ENCODE measurements at places on chromosomes 11 and 22.

DNA sequence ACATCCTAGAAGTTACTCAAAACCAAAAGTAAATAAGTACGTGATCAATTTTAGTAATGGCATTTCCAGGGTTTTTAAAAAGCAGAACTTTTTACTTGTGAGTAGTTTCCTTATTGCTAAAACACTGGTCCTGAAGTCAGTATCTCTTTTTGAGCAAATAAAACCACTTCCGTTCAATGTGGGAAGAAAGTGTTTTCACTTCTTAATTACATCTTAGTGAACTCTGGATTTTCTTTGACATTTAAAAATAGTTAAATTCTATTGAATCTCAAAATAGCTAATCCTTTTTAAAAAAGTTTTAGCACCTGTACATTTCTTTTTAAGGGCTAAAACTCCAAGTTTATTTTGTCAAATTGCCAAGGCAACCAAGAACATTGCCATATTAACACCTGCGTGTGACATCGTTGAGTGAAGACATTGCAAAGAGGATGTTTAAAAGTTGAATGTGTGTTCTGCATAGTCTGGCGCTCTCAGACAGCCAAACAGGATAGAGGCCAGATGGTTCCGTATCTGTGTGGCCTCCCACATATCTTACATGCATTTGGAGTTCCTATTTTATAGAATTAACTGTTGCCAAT lies 17.2 kb upstream of the OR5B21 start:
- peak; percentile 56 for DNase-seq

GRCh38 chr11:112877581-112877980 lies 83.6 kb upstream of the NCAM1 start:
- DNase-seq: no peak

GRCh38 chr11:2837096-2837601 lies 48.4 kb downstream of the CDKN1C start:
- peak; percentile 38 for DNase-seq

GRCh38 chr22:30348809-30349208 lies 7.9 kb downstream of the SF3A1 start:
- DNase-seq: no peak

- no peak for DNase-seq
These were observed 9.3 kb upstream of the MRGPRD start for GRCh38 chr11:68989936-68990606.

DNA sequence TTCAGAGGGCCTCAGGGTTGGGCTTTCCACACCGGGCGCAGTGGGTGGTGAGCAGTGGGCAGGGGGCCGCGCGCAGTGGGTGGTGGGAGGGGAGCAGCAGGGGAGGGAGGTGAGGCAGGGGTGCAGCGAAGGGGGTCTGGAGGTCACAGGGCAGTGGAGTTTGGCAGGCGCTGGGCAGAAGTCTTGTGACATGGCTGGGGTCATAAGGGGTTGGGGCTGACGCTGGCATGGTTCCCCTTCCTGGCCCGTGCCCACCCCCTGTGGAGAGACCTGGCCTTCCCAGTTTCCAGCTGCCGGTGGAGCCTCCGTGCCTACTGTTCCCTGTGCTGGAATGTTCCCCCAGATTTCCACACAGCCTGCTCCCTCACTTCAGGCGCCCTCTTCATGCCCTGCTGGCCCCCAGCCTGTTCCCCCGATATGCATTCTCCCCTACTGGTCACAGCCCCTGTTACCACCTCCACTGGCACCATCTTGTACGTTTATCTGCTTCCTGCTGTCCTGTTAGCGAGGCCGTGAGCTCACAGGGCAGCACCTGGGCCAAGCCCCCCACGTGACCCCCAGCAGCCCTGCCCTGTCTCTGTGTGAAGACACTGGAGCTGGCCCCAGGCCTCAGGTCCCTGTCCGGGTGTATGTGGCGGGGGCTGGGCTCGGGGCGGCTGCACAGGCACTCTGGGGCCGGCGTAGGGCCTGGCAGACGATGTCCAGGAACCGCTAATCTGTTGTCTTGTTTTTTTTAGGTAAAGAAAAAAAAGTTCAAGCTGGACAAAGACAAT lies 111.6 kb downstream of the KCNQ1OT1 start:
- DNase-seq: no peak

DNA sequence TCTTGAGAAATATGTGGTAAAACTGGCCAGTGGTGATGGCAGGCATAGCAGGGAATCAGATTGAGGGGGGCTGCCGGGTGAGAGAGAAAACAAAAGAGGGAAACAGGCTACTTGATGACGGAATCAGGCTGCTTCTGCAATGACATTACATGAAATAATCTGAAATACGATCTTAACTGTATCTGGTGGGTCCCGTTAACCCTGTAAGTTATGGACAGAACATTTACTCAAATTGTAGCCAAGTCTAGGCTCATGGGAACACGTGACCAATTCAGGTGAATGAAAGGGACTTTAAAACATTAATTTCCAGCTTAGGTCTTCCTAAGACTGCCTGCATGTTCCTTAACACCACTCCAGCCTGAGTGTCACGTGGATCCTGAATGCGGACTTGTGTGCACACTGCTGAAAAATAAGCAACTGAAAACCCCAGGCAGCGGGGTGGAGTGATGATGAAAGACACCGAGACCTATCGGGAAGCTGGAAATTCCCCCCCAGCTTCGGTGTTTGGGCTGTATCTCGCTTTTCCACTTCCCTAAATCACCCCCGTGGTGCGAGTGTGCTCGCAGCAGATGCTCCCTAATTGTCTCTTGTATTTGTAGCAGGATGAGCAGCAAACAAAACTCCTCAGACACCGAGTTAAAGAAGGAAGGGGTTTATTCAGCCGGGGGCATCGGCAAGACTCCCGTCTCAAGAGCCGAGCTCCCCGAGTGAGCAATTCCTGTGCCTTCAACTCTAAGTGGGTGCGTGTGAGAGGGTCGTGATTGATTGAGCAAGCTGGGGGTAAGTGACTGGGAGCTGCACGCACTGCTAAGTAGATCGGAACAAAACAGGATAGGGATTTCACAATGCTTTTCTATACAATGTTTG lies 145.0 kb upstream of the GRK3 start:
- DNase-seq: peak; percentile 77

- no peak for DNase-seq
These were observed 125.1 kb downstream of the SERGEF start for GRCh38 chr11:17887779-17888178.

- no peak for DNase-seq
These were observed 12.1 kb downstream of the EED start for GRCh38 chr11:86256608-86257007.

DNA sequence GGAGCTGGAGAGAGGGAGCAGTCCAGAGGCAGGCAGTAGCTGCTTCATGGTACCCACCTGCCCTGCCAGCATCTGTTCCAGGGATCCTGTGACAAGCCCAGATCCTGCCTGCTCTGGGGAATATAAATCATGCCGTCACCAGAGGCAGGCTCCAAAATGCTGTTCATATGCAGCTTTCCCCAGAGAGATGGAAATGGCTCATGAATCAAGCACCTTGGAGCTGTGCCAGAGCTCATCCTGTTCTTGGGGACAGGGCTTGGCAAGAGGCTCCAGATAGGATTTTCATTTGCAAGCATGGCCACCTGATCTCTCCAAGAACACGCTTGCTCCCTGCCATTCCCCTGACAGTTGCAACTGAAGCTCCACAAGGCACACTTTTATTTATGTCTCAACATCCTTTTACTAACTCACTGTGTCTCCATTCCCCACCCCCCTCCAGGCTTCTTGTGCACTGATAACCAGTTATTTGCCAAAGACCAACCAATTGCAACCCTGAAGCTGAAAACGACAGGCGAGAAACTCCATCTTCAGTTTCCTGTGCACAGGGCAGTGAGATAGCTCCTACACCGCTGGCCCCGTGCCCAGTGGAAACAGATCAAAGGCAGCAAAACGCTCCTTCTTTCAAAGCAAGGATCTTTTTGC lies 115.8 kb upstream of the PITPNB start:
- DNase-seq: peak; percentile 95

- DNase-seq: peak; percentile 94
These were observed 950 bp downstream of the FERMT3 start for GRCh38 chr11:64207256-64208085.

DNA sequence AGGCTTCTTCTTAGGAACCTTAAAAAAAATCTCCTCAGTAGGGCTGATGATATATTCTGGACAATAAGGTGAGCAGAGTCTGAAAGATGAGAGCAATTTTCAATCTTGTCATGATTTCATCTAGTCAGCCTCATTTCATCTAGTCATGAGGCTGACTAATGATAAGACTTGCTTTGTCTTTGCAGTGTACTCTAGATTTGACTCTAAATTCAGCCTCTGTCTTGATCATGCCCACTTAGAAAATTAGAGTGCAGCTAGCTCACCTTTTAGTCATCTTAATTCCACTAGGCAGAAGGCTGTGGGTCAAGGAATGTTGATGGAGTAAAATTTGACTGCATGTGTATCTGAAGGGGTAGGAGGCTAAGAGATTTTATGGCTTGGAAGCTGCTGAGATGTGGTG lies 5.5 kb downstream of the EHF start:
- no peak for DNase-seq

DNA sequence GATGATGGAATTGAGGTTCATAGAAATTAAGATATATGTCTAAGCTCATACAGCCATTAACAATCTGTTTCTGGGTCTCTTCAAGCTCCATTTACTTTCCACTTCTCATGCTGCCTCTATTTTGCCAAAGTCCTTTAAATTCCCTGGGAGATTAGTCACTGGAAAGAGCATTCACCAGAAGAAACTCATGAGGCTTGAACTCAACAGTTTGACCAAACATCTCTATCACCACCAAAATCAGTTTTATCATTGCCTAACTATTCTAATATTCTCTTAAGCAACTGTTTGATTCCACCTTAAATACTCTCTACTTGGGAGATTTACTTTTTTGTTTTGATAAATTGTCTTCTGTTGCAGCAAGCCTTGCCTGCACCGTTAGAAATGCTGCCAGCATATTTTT lies 881.3 kb downstream of the KCNA4 start:
- no peak for DNase-seq

- no peak for DNase-seq
These were observed 61.9 kb downstream of the BMAL1 start for GRCh38 chr11:13339195-13340153.

DNA sequence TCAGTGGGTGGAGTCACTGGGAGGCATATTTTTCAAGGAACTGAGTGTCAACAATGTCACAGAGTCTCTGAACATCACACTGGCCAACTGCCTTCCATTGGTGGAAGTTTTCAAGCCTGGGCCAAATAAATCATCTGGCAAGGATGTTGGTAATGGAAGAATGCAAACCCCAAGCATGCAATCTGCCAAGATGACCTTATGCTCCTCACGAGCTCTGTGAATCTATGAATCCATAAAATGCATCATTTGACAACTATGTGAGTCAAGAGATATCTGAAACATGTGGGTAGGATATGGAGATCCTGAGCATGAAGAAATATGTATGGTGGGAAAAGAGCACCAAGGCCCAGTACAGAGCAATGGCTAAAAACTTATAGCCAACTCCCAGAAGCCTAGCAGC lies 122.2 kb downstream of the PLEKHA7 start:
- no peak for DNase-seq

- no peak for DNase-seq
These were observed 47.7 kb upstream of the PPP6R3 start for GRCh38 chr11:68412593-68413475.

DNA sequence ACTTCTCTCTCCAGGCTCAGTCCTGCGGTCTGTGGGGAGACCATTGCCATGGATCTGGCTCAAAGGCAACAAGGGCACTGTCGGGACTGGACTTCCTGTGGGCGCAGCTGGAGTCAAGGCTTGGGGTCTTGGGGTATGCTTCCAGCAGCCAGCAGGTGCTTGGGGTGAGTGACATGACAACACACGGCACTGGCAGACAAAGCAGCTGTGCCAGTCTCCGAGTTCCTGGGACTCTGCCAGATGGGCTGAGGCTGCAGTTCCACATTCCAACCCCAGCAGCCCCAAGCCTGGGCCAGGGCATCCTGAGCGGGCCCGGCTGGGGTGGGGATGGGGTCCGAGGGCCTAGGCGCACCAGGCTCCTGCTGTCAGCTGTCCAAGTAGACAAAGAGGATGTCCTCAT lies 12.3 kb downstream of the GUCD1 start:
- no peak for DNase-seq

- DNase-seq: no peak
These were observed 70.9 kb downstream of the SCUBE1 start for GRCh38 chr22:43272301-43272700.

GRCh38 chr11:96367342-96367741 lies 22.4 kb downstream of the CCDC82 start:
- DNase-seq: no peak

DNA sequence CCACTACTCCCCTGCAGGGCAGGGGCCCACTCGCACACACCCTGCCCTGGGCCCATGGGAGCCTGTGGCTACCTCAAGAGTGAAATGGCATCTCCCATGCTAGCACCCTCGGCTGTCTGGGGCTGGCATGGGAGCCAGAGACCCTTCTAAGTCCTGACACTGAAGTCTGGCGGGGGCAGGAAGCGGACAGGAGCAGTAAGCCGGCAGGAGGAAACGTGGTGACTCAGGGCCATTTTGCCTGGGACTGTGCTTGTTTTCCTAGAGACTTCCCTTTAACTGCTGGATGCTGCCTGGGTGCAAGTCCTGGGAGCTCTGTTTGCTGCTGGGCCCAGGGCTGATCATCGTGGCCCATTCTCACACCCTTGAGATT lies 16.8 kb downstream of the RELT start:
- DNase-seq: no peak

DNA sequence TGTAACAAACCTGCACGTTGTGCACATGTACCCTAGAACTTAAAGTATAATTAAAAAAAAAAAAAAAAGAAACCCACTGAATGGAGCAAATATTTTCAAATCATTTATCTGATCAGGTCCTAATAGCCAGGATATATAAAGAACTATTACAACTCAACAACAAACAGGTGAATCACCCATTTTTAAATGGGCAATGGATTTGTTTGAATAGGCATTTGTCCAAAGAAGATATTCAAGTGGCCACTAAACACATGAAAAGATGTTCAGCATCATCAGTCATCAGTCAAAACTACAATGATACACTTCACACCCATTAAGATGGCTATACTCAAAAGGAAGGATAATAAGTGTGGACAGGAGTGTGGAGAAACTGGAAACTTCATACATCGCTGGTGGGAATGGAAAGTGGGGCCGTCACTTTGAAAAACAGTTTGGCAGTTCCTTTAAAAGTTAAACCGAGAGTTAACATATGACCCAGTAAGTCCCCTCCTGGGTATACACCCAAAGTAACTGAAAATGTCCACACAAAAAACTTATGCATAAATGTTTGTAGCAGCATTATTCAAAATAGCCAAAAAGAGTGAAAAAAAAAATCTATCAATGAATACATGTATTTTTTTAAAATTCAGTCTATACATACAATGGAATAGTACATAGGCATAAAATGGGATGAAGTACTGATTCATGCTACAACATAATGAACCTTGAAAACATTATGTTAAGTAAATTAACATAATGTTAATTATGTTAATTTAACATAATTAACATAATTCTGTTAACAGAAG lies 53.1 kb downstream of the ARRB1 start:
- DNase-seq: no peak

GRCh38 chr11:113971506-113972195 lies 3.3 kb upstream of the HTR3A start:
- no peak for DNase-seq

GRCh38 chr11:72441752-72442207 lies 7.4 kb upstream of the CLPB start:
- DNase-seq: peak; percentile 34

- no peak for DNase-seq
These were observed 897 bp downstream of the PNPLA5 start for GRCh38 chr22:43890901-43891331.

Measured in hematopoietic multipotent progenitor cell treated with erythropoietin and hydrocortisone succinate and interleukin-3 and kit ligand, for 6 days (in vitro differentiated cells).